ENCODE measurements at places on chromosomes 4 and X. TPM values are rescaled to one million over a fixed set of nuclear protein-coding genes. Genes with fewer than 3 reads are reported as not detected.

The KLB gene
- 1.7 TPM for total RNA-seq

The OCIAD2 gene
- 17.8 TPM for total RNA-seq

The DMP1 gene
- not detected for total RNA-seq

The RTL3 gene
- total RNA-seq, result not detected

The SLC10A7 gene
- 6.8 TPM for total RNA-seq

The DMD gene
- 134 TPM for total RNA-seq

The BMPR1B gene
- 2.0 TPM for total RNA-seq

The ZCCHC12 gene
- total RNA-seq, result not detected

The ADGRG2 gene
- 1.2 TPM for total RNA-seq

The XAGE1B gene
- total RNA-seq, result not detected

The HTT-AS gene
- not detected for total RNA-seq

The TEX13B gene
- total RNA-seq, result not detected

The GAGE1 gene
- total RNA-seq, result not detected

The NPY5R gene
- 0.15 TPM for total RNA-seq

The FAM47B gene
- not detected for total RNA-seq

The SMIM31 gene
- not detected for total RNA-seq

The ZAR1 gene
- not detected for total RNA-seq

The MXRA5 gene
- 6.1 TPM for total RNA-seq

The SPACA5 gene
- total RNA-seq, result not detected

The HSFX1 gene
- total RNA-seq, result 2.3 TPM

The SULT1B1 gene
- 0.99 TPM for total RNA-seq

The DMRTC1B gene
- not detected for total RNA-seq

The TCEAL8 gene
- 46.1 TPM for total RNA-seq

The WNK3 gene
- 2.1 TPM for total RNA-seq

Measured in left cardiac atrium (tissue), 4 donors.